Osteocyte (in vitro differentiated cells): ENCODE measurements at places on chromosomes 3 and 15. TPM values are rescaled to one million over a fixed set of nuclear protein-coding genes. Genes with fewer than 3 reads are reported as not detected.

The CYP11A1 gene
- total RNA-seq, result not detected in 2 replicates

The TRIM42 gene
- not detected in 2 replicates for total RNA-seq

The CALML4 gene
- total RNA-seq, result 1.8 and 2.0 TPM in 2 replicates

The LRRC31 gene
- total RNA-seq, result not detected in 2 replicates

The HTR3E gene
- total RNA-seq, result not detected in 2 replicates

DNA sequence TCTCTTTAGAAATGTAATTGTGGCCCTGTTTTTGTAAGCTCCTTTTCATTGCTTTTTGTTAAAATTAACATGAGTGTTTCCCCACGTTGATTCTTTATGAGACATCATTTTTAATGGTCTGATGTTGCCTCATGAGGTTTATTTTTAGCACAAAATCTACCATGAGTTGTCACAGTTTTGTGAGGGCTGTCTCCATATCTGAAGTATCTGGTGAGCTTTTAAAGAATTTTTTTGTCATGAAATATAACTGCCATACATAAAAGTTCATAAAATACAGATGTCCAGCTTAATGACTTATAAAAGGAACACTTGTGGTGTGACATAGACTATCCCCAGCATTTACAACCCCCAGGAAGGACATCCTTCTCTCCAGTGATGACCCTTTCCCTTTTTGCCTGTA is 34.3 kb upstream of the CEMIP start:
- H3K27me3 ChIP-seq, result no peaks in the 10 kb centered on the region
- no peak overlapping the region for H3K4me3 ChIP-seq
- no peak for DNase-seq
- H3K36me3 ChIP-seq, result peaks cover 23% of the 10 kb centered on the region
- H3K4me1 ChIP-seq, result peaks cover 55% of the 10 kb centered on the region

GRCh38 chr15:44222478-44222877 is 27.4 kb upstream of the FRMD5 start:
- no peak for DNase-seq
- H3K36me3 ChIP-seq, result no peaks in the 10 kb centered on the region
- no peak overlapping the region for H3K27ac ChIP-seq
- peaks cover 37% of the 10 kb centered on the region for H3K27me3 ChIP-seq
- H3K4me3 ChIP-seq, result no peak overlapping the region

DNA sequence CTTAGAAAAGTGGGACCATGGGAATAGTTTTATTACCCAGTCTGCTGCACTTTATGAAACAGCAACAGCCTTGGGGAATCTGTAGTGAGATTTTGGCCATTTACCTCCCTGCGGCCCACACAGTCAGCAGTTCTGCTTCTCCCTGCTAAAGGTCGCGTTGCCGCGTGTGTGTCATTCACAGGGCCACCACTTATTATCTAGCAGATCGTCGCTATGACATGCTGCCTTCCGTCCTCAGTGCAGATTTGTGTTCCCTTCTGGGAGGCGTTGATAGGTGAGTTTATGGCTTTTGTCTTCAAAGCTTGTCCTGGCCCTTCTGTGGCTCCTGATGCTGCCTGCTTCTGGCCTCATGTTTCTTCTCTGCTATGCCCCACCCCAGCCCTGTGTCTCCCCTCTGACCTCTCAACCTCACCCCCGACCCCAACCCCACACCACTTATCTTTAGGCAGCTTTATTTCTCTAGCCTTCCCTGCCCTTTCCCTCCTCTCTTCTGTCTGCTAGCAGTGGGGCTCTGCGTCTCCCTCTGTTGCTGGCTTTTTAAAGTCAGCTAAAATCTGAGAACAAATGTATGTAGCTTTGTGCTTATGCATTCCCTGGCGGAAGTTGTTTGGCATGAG is 30.1 kb downstream of the DIS3L start:
- H3K27ac ChIP-seq, result no peak overlapping the region
- H3K27me3 ChIP-seq, result no peaks in the 10 kb centered on the region
- DNase-seq, result no peak
- no peak overlapping the region for H3K4me3 ChIP-seq
- no peaks in the 10 kb centered on the region for H3K4me1 ChIP-seq

DNA sequence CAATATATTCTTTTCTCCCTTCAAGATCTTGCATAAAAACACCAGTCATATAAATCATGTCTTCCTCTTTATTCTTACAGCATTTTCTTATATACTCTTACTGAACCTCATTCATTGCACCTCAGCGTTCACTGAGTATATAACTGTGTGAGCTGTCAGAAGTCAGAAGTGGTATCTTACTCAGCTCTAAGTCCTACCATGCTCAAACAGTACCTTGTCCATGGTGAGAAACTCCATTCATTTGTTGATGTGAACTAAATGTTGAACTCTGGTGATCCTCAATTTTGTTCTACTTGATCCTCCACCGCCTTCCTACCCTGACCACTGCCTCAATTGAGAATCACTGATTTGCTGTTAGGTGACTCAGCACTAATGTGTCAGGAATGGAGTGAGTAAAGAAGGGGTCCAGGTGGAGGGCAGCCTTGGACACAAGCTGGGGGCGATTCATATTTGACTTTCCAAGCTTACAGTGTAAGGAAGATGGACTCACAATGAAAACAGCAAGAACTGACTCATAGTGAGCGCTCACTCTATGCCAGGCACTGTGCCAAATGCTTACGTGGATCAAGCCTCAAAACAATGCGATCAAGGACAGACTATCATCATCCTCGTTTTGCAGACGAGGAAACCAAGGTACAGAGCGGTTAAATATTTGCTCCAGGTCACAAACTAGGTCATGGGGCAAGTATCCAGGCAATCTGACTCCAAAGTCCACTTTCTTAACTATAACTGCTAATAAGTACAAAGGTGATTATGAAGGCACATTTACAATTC is 13.5 kb upstream of the ZFYVE19 start:
- H3K4me3 ChIP-seq, result no peak overlapping the region
- no peaks in the 10 kb centered on the region for H3K27me3 ChIP-seq
- peaks cover 21% of the 10 kb centered on the region for H3K4me1 ChIP-seq
- H3K36me3 ChIP-seq, result peaks cover 8% of the 10 kb centered on the region
- peak overlapping the region; percentile 67 for H3K27ac ChIP-seq

DNA sequence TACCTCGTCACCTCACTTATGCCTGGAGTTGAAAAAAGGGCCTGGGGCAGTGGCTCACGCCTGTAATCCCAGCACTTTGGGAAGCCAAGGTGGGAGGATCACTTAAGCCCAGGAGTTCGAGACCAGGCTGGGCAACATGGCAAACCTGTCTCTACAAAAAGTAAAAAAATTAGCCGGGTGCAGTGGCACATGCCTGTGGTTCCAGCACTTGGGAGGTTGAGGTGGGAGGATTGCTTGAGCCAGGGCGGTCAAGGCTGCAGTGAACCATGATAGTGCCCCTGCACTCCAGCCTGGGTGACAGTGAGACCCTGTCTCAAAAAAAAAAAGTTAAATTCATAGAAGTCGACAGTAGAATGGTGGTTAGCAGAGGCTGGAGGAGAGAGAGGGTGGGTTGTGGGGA is 4.6 kb upstream of the NEIL1 start:
- H3K27me3 ChIP-seq, result no peaks in the 10 kb centered on the region
- H3K36me3 ChIP-seq, result peaks cover 8% of the 10 kb centered on the region
- DNase-seq, result no peak
- peaks cover 5% of the 10 kb centered on the region for H3K4me1 ChIP-seq

GRCh38 chr3:133162670-133163305 is 124.6 kb downstream of the TMEM108 start:
- no peak for DNase-seq
- no peaks in the 10 kb centered on the region for H3K36me3 ChIP-seq
- H3K4me1 ChIP-seq, result no peaks in the 10 kb centered on the region
- H3K27me3 ChIP-seq, result no peaks in the 10 kb centered on the region
- no peak overlapping the region for H3K4me3 ChIP-seq

DNA sequence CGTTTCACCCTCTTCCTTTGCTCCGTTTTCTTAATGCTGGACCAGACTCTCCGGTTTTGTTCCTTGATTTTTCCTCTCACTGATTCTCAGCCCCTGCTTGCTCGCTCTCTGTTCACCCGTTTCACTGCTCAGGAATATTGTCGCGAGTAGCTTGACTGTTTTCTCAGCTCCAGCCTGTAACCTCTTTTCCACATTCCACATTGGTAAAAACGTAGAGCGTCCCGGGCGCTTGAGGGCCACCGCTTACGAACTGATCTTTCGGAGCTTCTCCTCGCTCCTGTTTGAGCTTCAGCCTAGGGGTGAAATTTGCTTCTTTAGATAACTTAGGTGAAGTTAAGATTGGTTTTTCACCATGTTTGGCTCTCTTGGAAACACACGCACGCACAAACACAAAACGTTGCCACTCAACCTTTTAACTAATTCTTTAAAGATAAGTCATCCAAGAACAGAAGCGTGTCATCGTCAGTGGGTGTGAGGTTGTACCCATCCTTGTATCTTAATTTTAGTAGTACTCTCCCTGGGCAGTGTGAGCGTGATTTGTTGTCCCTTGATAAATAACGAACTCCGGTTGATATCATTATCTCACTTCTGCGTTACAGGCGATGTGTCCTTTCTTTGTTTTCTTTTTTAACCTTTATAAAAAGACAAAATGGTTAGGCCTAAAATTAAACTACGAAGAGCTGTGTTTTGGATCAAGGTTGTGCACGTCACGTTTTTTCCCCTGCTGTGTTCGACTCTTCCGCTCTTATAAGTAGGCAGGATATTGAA is 1.0 kb downstream of the PAK2 start:
- peaks cover 9% of the 10 kb centered on the region for H3K36me3 ChIP-seq
- H3K4me3 ChIP-seq, result peak overlapping the region; percentile 100
- peaks cover 20% of the 10 kb centered on the region for H3K4me1 ChIP-seq
- no peaks in the 10 kb centered on the region for H3K27me3 ChIP-seq
- DNase-seq, result no peak
